Naive B cell (primary cell): ENCODE measurements at places on chromosomes 16 and 17.

GRCh38 chr16:80466024-80466987 lies 74.5 kb upstream of the DYNLRB2 start:
- DNase-seq, result peak; percentile 32
- peaks cover 46% of the 10 kb centered on the region for H3K27me3 ChIP-seq
- peak overlapping the region; percentile 71 for H3K4me3 ChIP-seq
- H3K36me3 ChIP-seq, result no peaks in the 10 kb centered on the region

- peaks cover 12% of the 10 kb centered on the region for H3K4me1 ChIP-seq
- DNase-seq, result no peak
- no peak overlapping the region for H3K27ac ChIP-seq
- peaks cover 7% of the 10 kb centered on the region for H3K36me3 ChIP-seq
- H3K27me3 ChIP-seq, result no peaks in the 10 kb centered on the region
These were observed 20.4 kb downstream of the CDR2 start for GRCh38 chr16:22353933-22354541.

GRCh38 chr16:31877876-31878642 lies 4.5 kb downstream of the ZNF267 start:
- H3K27me3 ChIP-seq, result no peaks in the 10 kb centered on the region
- H3K4me1 ChIP-seq, result peaks cover 76% of the 10 kb centered on the region
- H3K4me3 ChIP-seq, result no peak overlapping the region
- H3K36me3 ChIP-seq, result peaks cover 8% of the 10 kb centered on the region
- peak overlapping the region; percentile 67 for H3K27ac ChIP-seq

DNA sequence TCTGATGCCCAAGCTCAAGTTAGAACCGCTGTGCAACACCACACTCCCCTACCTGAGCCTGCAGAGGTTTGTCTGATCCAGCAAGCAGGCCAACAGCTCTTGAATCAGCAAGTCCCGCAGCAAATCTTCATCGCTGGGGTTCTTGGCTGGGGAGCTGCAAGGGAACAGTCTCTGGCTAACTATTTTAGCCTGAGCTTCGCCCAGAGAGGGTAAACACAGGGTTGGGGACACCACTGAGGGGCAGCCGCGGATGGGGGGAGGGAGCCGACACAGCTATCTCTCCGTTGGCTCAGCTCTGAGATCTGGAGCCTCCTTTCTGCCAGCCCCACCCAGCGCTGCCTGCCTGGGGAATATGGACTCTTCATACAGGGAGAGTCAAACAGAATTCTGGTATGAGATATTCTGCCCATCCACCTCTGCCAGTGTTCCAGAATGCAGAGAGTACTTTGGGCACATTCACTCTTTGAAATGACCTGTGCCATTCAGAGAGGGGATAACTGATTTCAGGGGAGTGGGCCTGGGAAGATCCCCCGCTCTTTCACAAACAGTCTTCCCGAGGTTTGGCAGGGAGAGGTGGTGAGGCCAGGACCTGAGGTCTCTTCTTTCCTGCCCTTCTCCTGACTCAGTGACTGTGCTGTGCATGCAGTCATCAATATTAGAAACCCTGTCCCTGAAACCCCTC lies 7.4 kb downstream of the GIP start:
- no peaks in the 10 kb centered on the region for H3K4me1 ChIP-seq
- no peak overlapping the region for H3K4me3 ChIP-seq
- no peaks in the 10 kb centered on the region for H3K36me3 ChIP-seq
- no peak for DNase-seq
- H3K27ac ChIP-seq, result no peak overlapping the region

GRCh38 chr17:79504181-79504605 lies 106.7 kb downstream of the RBFOX3 start:
- H3K36me3 ChIP-seq, result no peaks in the 10 kb centered on the region
- no peak for DNase-seq
- no peaks in the 10 kb centered on the region for H3K4me1 ChIP-seq
- peaks cover 15% of the 10 kb centered on the region for H3K27me3 ChIP-seq
- H3K4me3 ChIP-seq, result no peak overlapping the region

GRCh38 chr17:72422505-72423285 lies 301.9 kb downstream of the SOX9 start:
- no peaks in the 10 kb centered on the region for H3K27me3 ChIP-seq
- H3K4me1 ChIP-seq, result peaks cover 2% of the 10 kb centered on the region
- no peak for DNase-seq
- peaks cover 4% of the 10 kb centered on the region for H3K36me3 ChIP-seq
- no peak overlapping the region for H3K27ac ChIP-seq
- H3K4me3 ChIP-seq, result no peak overlapping the region

DNA sequence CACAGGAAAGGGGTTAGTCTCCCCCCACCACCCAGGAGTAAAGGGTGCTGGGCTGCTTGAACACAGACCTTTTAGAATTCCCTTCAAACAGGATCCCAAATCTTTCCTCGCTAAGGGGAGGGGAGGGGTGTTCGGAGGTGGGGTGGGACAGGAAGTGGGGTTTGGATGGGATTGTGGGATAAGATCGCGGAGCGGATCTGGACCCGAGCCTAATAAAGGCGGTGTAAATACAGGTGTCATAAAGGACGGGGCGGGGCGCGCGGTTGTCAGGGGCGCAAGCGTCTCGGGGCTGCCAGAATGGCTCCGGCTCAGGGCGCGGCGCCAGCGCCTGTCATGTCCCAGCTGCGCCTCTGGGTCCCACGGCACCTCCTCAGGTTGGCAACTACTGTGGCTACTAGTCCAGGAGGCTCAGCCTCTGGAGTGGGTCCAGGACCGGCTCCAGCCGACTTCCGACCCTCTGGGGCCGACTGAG lies 59.8 kb upstream of the FBXO47 start:
- H3K36me3 ChIP-seq, result no peaks in the 10 kb centered on the region
- peaks cover 26% of the 10 kb centered on the region for H3K27me3 ChIP-seq
- H3K27ac ChIP-seq, result no peak overlapping the region
- peaks cover 6% of the 10 kb centered on the region for H3K4me1 ChIP-seq
- H3K4me3 ChIP-seq, result no peak overlapping the region

- DNase-seq, result no peak
- no peak overlapping the region for H3K4me3 ChIP-seq
- H3K4me1 ChIP-seq, result peaks cover 7% of the 10 kb centered on the region
- H3K27ac ChIP-seq, result no peak overlapping the region
- H3K27me3 ChIP-seq, result peaks cover 76% of the 10 kb centered on the region
These were observed 22.8 kb downstream of the ENGASE start for GRCh38 chr17:79097226-79098055.

DNA sequence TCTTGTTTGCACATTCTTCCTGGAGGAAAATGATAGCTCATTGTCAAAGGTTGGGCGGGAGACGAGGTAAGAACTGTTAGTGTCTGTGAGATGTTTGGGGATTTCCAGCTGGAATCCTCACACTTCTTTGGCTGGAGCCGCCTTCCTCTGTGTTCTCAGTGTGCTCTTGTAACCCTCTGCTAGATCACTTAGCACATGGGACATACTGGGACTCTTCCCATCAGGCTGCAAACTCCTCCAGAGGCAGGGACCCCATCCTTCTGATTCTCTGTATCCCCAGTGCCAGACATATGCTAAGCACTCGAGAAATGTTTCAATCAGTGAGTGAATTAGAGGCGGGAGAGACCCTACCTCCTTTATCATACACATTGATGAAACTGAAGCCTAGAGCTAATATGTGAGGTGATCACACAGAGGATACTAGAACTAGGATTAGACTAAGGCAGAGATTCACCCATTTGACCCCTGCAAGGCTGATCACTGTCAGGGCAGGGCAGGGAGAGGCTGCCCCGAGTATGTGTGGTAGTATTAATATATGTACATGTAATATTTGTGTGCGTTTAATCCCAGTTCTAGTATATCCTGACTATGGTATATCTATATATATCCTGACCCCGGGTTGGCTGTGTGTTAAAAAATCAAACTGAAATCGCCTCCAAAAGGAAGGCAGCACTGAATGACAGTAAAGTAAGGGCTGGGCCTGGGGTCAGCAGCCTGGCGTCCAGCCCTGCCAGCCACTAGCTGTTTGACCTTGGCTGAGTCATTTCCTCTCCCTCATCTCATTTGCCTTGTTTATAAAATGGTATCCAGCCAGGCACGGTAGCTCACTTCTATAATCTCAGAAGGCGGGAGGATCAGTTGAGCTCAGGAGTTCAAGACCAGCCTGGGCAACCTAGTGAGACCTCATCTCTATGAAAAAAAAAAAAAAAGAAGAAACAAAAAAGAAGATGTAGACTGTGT lies 75.5 kb upstream of the TBX2 start:
- no peak overlapping the region for H3K27ac ChIP-seq
- no peak for DNase-seq
- H3K27me3 ChIP-seq, result no peaks in the 10 kb centered on the region
- no peaks in the 10 kb centered on the region for H3K36me3 ChIP-seq
- peaks cover 4% of the 10 kb centered on the region for H3K4me1 ChIP-seq

DNA sequence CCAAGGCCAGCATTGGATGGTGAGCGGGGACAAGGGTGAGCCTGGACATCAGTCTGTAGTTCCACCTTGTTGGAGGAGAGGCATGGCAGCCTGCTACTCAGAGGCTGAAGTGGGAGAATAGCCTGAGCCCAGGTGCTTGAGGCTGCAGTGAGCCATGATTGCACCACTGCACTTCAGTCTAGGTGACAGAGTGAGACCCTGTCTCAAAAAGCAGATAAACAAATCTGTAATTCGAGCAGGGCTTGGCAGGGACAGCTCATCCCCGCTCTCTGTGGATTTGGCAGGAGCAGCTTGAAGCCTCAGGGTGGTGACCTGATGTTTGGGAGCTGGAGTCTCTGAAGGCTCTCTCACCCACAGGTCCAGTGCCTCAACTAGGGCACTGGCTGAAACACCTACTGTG lies 38.6 kb upstream of the ZCCHC14 start:
- DNase-seq, result no peak
- peaks cover 50% of the 10 kb centered on the region for H3K27me3 ChIP-seq
- no peaks in the 10 kb centered on the region for H3K4me1 ChIP-seq
- H3K36me3 ChIP-seq, result peaks cover 9% of the 10 kb centered on the region

GRCh38 chr17:61131585-61131984 lies 268.1 kb upstream of the TBX2 start:
- no peak overlapping the region for H3K4me3 ChIP-seq
- peaks cover 20% of the 10 kb centered on the region for H3K4me1 ChIP-seq
- no peaks in the 10 kb centered on the region for H3K36me3 ChIP-seq
- no peak for DNase-seq

GRCh38 chr17:61794242-61794641 lies 69.1 kb downstream of the BRIP1 start:
- no peaks in the 10 kb centered on the region for H3K4me1 ChIP-seq
- DNase-seq, result no peak
- no peaks in the 10 kb centered on the region for H3K36me3 ChIP-seq
- no peaks in the 10 kb centered on the region for H3K27me3 ChIP-seq
- H3K27ac ChIP-seq, result no peak overlapping the region

- no peak overlapping the region for H3K4me3 ChIP-seq
- H3K27me3 ChIP-seq, result no peaks in the 10 kb centered on the region
- peak; percentile 7 for DNase-seq
- peaks cover 18% of the 10 kb centered on the region for H3K4me1 ChIP-seq
These were observed 43.4 kb upstream of the ICAM2 start for GRCh38 chr17:64063766-64064224.

- H3K4me3 ChIP-seq, result no peak overlapping the region
- H3K4me1 ChIP-seq, result peaks cover 8% of the 10 kb centered on the region
These were observed 39.0 kb downstream of the SOST start for GRCh38 chr17:43719578-43719977.

DNA sequence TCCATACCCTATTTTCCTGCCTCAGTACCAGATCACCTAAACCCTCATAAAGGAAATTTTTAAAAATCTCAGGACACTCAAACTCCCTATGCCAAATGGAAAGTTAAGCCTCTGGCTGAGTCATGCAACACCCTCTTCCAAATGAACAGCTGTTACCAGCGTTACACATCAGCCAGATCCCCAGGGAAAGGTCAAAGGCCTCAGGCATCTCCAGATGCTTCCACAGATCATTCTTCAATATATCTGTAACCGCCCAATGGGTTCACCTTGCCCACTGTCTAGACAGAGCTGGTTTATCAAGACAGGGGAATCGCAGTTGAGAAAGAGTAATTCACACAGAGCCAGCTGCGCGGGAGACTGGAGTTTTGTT lies 29.1 kb upstream of the SHCBP1 start:
- H3K27me3 ChIP-seq, result no peaks in the 10 kb centered on the region
- H3K36me3 ChIP-seq, result no peaks in the 10 kb centered on the region
- H3K27ac ChIP-seq, result no peak overlapping the region
- H3K4me3 ChIP-seq, result no peak overlapping the region
- no peak for DNase-seq

DNA sequence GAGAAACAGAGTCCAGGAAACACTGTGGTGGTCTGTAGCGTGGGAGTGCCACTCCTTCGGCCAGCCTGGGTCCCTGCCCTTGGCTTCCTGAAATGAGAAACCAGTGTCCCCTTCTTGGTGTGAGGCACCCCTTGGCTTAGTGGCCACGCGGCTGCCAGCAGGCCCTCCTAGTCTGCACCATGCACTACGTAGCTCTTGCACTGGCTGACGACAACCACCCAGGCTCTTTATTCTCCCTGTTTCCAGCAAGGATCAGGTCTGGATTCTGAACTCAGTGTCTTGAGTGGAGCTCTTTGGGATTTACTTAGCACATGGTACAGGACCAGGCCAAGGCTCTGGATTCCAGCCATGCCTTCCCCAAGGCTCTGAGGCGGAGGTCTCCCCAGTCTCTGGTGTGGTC lies 1.1 kb upstream of the SPEM3 start:
- no peak for DNase-seq
- H3K36me3 ChIP-seq, result no peaks in the 10 kb centered on the region

DNA sequence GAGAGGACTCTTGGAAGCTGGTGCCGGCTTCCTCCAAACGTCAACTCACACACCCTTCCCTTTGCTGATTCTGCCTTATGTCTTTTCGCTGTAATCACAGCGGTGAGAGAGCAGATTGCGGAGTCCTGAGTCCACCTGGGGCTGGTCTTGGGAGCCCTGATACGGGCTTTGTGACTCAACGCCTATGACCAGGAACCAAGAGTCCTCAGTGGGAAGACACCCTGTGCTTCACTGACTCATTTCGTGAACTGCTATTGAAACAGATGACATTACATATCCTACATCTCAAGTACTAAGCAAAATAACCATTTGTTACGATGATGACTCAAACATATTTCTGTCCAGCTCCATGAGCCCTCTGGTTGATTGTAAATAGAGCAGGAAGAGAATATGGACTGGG lies 90.7 kb upstream of the CREBBP start:
- no peaks in the 10 kb centered on the region for H3K27me3 ChIP-seq
- no peak overlapping the region for H3K27ac ChIP-seq
- DNase-seq, result no peak
- no peak overlapping the region for H3K4me3 ChIP-seq
- H3K4me1 ChIP-seq, result no peaks in the 10 kb centered on the region

DNA sequence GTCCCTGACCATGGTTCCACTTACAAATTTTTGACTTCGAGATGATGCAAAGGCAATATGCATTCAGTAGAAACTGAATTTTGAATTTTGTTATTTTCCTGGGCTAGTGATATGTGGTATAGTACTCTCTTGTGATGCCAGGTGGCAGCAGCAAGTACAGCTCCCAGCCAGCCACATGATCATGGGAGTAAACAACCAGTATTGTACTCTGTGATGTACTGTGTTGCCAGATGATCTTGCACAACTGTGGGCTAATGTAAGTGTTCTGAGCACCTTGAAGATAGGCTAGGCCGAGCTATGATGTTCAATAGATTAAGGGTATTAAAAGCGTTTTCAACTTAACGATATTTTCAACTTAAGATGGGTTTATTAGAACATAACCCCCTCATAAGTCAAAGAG lies 250.8 kb downstream of the STX8 start:
- DNase-seq, result no peak
- H3K27ac ChIP-seq, result no peak overlapping the region
- H3K4me3 ChIP-seq, result no peak overlapping the region
- H3K36me3 ChIP-seq, result peaks cover 5% of the 10 kb centered on the region
- H3K4me1 ChIP-seq, result peaks cover 12% of the 10 kb centered on the region
